ENCODE measurements at places on chromosomes 5 and 9.

- DNase-seq, result peak; percentile 13
These were observed 21.6 kb upstream of the ALDH1A1 start for GRCh38 chr9:72974501-72974900.

GRCh38 chr5:135245521-135246499, 153.2 kb downstream of the MACROH2A1 start:
- DNase-seq, result peak; percentile 38

DNA sequence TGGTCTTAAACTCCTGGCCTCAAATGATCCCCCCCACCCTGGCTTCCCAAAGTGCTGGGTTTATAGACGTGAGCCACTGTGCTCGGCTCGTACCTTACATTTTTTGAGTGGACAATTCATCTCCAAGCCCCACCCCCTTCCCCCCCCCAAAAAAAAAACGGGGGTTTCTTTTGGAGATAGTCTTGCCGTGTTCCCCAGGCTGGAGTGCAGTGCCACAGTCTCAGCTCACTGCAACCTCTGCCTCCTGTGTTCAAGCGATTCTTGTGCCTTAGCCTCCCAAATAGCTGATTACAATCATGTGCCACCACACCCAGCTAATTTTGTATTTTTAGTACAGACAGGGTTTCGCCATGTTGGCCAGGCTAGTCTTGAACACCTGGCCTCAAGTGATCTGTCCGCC, 31.3 kb downstream of the ANKHD1 start:
- peak; percentile 32 for DNase-seq

DNA sequence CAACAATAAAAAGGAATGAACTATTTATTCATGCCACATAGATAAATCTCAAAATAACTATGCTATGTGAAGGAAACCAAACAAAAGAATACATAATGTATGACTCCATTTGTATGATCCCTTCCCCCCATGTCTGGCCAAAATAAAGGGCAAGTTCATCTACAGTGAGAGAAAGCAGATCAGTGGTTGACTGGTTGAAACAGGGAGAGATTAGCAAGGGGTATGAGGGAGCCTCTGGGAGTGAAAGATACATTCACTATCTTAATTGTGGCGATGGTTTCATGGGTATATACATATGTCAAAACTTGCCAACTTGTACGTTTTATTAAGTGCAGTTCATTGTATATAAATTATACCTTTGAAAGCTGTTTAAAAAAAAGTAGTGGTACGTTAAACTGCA, 4.8 kb downstream of the PSMD5 start:
- no peak for DNase-seq

- peak; percentile 77 for DNase-seq
These were observed 372.1 kb upstream of the RIOK2 start for GRCh38 chr5:97554977-97555643.

GRCh38 chr5:132024117-132024435, 12.6 kb upstream of the ACSL6 start:
- DNase-seq, result no peak

- peak; percentile 66 for DNase-seq
These were observed 60.3 kb downstream of the TENT4A start for GRCh38 chr5:6773342-6774035.

DNA sequence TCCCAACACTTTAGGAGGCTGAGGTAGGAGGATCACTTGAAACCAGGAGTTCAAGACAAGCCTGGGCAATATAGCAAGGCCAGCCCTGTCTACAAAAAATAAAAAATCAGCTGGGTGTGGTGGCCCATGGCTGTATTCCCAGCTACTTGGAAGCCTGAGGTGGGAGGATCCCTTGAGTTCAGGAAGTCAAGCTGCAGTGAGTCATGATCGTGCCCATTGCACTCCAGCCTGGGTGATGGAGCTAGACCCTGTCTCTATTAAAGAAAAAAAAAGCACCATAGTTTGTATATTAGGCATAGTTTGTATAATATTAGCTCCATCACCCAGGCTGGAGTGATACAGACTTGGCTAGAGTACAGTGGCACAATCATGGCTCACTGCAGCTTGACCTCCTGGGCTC, 9.6 kb upstream of the NME5 start:
- DNase-seq, result peak; percentile 39

- no peak for DNase-seq
These were observed 239.0 kb downstream of the PBX3 start for GRCh38 chr9:125985998-125986655.

GRCh38 chr5:17401470-17402288, 96.4 kb upstream of the TAF11L2 start:
- peak; percentile 59 for DNase-seq

- no peak for DNase-seq
These were observed 26.4 kb downstream of the ATP6V0E1 start for GRCh38 chr5:173010021-173010420.
